Metanephros (tissue), 2 donors: ENCODE measurements at places on chromosomes 7 and 10. TPM values are rescaled to one million over a fixed set of nuclear protein-coding genes. Genes with fewer than 3 reads are reported as not detected.

FFAR4 gene
- 0.23 TPM for total RNA-seq

A1CF gene
- 3.9 TPM for total RNA-seq

ERLIN1 gene
- 28.0 TPM for total RNA-seq

HOXA6 gene
- total RNA-seq, result 72.5 TPM

STYXL1 gene
- 24.9 TPM for total RNA-seq

ANKRD30A gene
- not detected for total RNA-seq

HOXA1 gene
- 1.7 TPM for total RNA-seq
